CD4-positive, alpha-beta T cell (primary cell): ENCODE measurements at places on chromosomes 12 and 14.
A peak's percentile ranks its signal among the peaks of the same experiment; 100 is the strongest.

DNA sequence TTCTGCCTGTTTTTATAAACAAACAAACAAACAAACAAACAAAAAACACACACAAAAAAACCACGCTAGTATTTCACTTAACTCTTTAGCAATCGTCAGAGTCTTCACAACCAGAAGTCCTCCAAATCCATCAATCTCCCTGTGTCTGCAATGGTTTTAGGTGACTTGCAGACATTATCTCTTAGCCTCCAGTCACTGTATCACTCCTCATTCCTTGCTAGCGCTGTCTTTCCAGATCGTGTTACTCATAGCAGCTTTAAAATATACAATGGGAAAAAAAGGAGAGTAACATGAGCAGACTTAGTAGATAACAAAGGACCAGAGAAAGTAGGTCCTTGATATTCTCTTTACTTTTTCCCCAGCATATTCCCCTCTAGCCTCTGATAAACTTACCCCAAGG, 15.5 kb upstream of the ETNK1 start:
- no peak for DNase-seq

GRCh38 chr14:77364146-77364545, 12.7 kb downstream of the TMED8 start:
- no peak for DNase-seq

GRCh38 chr12:100908501-100908900, 113.9 kb downstream of the ANO4 start:
- no peak for DNase-seq

DNA sequence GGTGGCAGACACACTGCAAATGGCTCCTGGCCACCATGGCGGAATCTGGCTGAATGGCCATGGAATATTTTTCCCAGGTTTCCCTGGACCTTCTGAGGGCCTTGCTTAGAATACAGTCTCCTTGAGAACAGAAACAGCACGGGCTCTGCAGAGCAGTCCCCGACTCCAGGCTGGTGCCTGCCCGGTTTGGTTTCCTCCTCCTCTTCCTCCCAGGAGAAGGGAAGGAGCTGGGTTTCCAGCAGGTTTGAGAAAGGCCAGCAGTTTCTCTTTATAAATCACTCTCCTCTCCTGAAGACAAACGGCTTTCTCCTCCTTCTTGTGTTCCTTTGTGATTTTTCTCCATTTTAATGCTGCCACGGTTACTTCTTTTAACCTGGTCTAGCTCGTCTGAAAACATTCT, 106.8 kb upstream of the RFLNA start:
- DNase-seq: no peak

DNA sequence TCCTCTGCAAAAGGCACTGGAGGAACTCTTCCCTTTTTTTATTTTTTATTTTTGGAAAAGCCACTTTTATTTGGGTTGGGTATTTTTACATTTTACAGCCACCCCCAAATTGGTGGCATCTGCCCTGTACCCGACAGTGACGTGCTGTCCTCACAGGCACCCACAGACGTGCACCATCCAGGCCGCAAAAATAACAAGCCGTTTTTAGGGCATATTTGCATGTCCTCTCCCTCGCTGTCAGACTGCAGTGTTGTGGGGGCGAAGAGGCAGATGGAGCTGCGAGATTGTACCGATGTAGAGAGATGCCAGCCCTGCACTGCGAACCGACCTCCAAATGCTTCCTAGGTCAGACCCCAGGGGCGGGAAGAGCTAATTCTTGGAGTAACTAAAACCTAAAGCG, 12.2 kb downstream of the JDP2 start:
- DNase-seq: no peak

GRCh38 chr12:129779989-129780388, 123.8 kb downstream of the TMEM132D start:
- no peak for DNase-seq

- no peak for DNase-seq
These were observed 104.0 kb downstream of the GPR135 start for GRCh38 chr14:59360923-59361794.

- no peak for DNase-seq
These were observed at the start of gene NPAS3 for GRCh38 chr14:32938719-32939253. NPAS3 (plus strand) TSS chr14:32938879.

DNA sequence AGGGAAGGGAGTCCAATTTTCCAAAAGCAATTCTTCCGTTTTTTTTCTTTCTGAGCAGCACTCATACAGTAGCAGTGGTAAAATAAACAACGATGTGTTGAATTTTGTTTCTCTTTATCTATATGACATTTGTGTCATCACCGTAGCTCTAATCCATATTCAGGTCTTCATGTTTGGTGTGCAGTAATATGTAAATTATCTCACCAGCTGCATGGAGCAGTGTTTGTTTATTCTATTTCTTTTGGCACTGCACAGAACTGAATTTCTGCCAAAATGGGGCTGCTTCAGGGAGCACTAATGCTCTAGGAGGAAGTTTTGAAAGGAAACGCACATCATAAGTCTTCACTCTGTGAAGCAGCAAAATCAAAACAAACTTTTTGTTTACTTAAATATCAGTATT, 130.0 kb upstream of the NPAS3 start:
- no peak for DNase-seq

GRCh38 chr12:93645702-93646101, 31.5 kb upstream of the CRADD start:
- DNase-seq: no peak

DNA sequence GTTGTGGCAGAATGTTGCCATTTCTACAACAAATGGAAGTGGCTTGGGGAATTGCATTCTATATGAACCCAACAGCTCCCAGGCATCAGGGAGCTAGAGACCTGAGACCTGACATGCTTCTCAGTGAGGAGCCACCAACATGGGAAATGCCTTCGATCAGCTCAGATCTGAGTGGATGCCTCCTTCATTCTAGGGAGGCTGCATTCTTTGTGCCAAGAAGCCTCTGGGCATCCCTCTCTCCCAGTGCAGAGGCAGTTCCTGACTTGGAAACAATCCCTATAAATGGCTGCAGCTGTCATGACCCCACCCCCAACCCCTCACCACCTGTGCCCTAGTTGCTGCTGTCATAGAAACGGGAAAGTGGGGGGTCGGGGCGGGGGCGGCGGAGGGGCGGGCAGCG, 196.3 kb downstream of the PPM1H start:
- DNase-seq: no peak

GRCh38 chr14:60777856-60778578, 43.5 kb downstream of the MNAT1 start:
- no peak for DNase-seq

DNA sequence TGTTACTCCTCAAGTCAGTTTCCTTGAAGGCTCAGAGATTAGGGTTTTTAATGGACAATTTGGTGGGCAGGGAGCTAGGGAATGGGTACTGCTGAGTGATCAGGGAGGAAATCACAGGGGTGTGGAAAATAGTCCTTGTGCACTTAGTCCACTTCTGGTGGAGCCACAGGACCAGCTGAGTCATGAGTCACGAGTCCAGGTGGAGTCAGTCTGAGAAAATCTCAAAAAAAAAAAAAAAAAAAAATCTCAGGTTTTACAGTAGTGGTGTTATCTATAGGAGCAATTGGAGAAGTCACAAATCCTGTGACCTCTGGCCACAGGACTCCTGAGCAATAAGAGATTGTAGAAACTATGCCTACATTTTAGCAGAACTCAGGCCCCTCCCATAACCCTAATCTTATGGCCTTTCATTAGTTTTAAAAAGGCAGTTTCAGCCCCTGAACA, 28.2 kb upstream of the AMN1 start:
- DNase-seq: no peak

GRCh38 chr12:48119078-48119833, at the start of gene PFKM:
PFKM (plus strand) TSS chr12:48119364; CDS start chr12:48122775, 3,411 bp downstream.
- peak; percentile 78 for DNase-seq

DNA sequence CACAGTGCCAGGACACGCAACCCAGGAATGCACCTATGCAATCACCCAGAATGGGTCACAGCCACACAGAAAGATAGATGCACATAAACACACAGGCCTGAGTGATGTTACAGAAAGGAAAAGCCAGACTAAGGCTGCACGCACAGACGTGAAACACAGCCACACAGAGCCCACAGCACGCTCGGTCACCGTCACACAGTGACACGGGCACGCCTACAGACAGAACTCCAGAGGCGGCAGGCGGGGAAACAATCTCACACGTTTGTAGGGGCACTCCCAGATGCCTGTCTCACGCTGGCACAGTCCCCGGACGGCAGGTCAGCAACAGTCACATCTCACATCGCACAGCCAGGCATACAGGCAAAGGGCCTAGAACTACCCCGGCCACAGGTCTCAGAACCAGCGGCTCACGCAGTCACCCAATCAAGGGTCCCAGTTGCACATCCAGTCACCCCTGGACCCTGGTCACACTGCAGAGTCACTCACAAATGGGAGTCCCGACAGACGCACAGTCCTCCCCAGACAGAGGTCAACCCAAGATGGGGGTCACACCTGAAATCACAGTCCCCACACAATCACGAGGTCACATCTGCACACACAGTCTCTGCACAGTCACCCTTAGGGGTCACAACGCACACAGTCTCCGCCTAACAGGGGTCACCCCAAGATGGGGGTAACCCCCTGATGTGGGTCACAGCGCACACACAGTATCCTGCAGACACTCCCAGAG, 790 bp downstream of the SSH1 start:
- peak; percentile 35 for DNase-seq

DNA sequence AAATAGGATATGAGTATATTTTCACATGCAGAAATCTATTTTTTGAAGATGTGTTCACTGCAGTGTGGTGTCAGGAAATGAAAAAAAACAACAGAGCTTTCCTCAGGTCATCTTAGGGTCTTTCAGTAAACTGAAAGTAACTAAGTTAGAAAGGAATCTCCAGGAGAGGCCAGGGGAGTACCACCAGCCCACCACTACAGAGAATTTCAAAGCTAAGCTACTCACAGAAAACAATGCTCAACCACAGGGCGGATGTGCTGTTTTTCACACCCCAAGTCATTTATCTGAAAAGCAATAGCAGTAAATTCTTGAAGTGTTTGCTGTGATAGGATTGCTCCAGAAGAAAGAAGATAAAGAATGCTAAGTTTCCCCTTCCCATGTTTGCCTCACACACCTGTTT, 79.0 kb downstream of the IFNG start:
- peak; percentile 17 for DNase-seq

DNA sequence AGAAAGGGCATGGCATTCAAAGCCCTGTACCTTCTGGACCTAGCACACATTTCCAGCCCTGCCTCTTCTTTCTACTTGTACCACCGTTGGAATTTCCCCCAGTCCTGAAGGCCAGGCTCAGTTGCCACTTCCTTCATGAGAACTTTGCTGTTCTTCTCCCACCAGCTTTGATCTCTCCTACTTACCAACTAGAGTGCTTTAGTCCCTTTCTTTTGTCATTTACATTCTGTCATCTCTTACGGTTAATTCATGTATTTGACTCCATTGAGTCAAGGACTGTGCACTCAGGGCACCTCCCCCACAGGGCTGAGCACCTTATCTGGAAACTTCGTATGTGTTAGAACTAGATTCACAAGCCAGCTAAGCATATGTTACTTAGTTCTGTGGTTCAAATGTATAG, 26.3 kb downstream of the BICDL1 start:
- no peak for DNase-seq

DNA sequence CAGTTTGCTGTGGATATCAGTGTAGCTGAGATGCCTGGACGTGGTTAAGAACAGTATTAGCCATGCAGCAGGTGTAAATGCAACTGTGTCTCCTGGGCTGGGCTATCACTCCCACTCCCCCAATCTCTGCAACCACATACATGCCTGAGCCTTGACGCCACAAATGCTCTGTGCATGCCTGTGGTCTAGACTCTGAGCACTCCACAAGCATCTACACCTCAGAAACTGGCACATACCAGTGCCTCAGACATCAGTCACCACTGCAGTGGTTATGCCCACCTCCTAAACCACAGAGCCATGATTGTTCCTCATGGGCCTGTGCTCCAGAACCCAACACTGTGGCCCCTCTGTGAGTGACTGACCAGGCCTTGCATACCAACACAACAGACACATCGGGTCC, 226.8 kb upstream of the ALG10 start:
- no peak for DNase-seq

DNA sequence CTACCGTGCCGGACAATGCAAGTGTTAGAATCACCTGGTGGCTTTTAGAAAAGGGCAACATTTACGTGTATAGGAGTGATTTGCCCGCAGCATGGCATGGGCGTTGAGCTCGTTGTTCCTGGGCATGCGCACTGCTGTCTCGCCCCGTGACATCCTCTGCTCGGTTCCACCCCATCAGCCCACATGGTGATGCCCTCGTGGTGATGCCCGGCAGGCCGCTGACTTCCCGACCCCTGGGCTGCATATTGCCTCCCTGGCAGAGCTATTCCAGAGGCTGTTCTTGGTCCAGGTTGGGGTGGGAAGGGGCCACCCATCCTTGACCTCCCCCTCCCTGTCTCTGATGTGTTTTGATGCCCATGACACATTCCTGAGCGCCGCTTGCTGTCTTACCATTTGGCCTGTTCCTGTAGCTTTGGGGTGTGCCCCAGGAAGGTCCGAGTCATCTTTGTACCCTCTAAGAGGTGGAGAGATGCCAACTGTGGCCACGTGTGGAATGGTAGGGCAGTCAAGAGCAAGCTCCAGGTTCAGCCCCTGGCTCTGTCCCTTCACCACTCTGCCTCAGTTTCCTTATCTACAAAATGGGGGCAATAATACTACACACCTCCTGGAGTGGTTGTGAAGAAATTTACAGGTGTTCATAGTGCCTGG, 4.8 kb downstream of the HIP1R start:
- DNase-seq: no peak

DNA sequence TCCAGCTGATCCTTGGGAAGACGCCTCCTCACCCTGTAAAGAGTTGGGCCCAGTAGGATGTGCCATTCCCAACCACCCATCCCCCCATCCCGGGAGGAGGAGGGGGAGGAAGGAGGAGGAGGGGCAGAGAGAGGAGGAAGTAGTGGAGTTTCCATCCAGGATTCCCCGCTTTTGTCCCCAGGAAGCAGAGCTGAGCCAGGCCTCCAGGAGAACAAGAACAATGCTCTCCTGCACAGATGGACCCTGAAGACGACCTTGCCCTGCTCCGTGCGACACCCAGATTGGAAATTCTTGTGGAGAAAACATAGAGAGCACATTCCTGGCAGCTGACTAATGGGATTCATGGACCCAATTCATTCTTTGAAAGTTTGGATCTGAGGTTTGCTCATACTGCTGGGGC, 132.3 kb upstream of the CRY1 start:
- DNase-seq: no peak

GRCh38 chr12:98698603-98699463, 53.7 kb downstream of the APAF1 start:
- DNase-seq: peak; percentile 14
